Glomerular endothelial cell (primary cell): ENCODE measurements at places on chromosomes 7 and 10.

GRCh38 chr10:17888189-17888588 is 63.5 kb upstream of the SLC39A12 start:
- DNase-seq = no peak

GRCh38 chr7:151051108-151051507 is 2.8 kb downstream of the ASIC3 start:
- no peak for DNase-seq

DNA sequence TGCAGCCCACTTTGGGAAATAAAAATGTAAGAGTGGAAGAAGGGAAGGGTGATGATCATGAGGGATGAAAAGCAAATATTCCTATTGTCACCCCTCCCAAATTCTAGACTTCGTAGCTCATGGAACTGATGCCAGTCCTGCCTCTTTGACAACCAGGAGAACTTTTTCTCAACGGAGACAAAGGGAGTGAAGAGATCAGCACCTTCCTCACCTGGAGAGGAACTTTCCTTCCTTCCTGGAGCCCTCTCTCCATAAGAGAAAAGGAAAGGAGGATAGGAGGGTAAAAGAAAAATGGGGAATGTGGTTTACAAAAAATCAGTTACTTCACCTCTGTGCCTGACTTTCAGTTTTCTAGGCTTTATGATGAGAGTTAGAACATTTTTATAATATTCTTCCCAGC is 3.4 kb downstream of the TBX20 start:
- DNase-seq = no peak

DNA sequence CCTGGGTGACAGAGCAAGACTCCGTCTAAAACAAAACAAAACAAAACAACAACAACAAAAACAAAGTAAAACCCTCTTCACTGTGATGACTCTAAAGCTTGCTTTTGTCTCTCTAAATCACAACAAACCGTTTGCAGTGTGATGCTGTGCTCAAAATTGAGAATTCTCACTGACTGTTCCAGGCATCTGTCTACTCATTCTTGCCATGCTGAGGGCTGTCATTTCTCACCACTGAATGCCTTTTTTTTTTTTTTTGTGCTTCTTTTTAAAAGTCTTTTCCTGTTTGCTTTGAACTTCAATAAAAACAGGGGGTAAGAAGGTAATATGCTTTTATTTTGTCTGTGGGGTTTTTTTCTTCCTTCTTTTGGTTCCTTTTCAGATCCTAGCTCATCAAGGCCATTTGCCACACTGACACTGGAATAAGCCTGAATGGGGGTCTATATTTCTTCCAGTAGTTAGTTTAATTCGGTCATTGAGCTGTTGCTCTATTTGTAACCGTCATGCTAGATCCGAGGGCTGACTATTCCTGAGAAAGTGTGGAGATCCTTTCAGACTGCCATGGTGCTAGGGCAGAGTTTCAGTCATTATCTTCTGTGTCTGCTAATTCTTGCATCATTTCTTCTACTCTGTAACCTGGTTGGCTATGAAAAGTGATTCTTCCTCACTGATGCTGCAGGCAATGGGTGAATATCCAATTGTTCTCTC is 10.6 kb downstream of the FAS start:
- no peak for DNase-seq

- no peak for DNase-seq
Measured at GRCh38 chr10:119917777-119918176, 25.2 kb downstream of the SEC23IP start.

GRCh38 chr7:44563171-44563679 is 10.5 kb downstream of the DDX56 start:
- DNase-seq = no peak

GRCh38 chr7:148211740-148212151 is 378.8 kb upstream of the C7orf33 start:
- no peak for DNase-seq
